ENCODE measurements at places on chromosomes 4 and X. TPM values are rescaled to one million over a fixed set of nuclear protein-coding genes. Genes with fewer than 3 reads are reported as not detected.

CYTL1 gene
- 8.2 TPM for total RNA-seq

ATOH1 gene
- total RNA-seq: not detected

RTL9 gene
- total RNA-seq: under 0.01 TPM

GRCh38 chrX:16212024-16212423 lies 44.7 kb downstream of the MAGEB17 start:
- DNase-seq: no peak

GRCh38 chr4:166594326-166594946 lies 639.9 kb downstream of the SPOCK3 start:
- DNase-seq: peak; percentile 10

DNA sequence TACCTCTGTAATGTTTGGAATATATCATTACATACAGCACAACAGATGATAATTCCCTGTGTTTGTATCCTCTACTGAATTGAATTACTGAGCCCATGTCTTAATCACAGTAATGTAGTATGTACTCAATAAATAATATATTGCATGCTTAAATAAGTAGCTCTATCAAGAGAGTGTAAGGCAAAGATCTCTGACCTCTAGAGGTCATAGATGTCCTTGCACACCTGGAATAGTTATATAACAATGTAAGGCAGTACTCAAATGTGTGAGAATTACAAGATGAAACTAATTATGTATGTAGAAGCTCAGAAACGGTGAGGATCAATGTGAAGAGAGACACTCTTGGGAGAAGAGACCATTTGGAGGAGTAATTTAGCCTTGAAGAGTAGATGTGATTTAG lies 14.3 kb upstream of the GCNA start:
- DNase-seq: no peak

DNA sequence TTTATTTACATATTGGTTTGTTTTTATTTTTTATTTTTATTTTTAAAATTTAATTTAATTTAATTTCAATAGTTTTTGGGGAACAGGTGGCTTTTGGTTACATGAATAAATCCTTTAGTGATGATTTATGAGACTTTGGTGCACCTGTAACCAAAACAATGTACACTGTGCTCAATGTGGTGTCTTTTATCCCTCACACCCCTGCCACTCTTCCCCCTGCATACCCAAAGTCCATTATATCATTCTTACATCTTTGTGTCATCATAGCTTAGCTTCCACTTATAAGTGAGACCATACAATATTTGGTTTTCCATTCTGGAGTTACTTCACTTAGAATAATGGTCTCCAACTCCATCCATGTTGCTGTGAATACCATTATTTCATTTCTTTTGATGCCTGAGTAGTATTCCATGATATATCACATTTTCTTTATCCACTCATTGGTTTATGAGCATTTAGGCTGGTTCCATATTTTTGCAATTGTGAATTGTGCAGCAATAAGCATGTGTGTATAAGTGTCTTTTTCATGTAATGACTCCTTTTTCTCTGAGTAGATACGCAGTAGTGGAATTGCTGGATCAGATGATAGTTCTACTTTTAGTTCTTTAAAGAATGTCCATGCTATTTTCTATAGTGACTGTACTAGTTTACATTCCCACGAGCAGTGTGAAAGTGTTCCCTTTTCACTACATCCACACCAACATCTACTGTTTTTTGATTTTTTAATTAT lies 157.1 kb downstream of the CPXCR1 start:
- no peak for DNase-seq

GRCh38 chr4:71260544-71260943 lies 78.3 kb upstream of the SLC4A4 start:
- no peak for DNase-seq

Measured in kidney epithelial cell (primary cell).